ENCODE measurements at places on chromosomes 6 and 20.

DNA sequence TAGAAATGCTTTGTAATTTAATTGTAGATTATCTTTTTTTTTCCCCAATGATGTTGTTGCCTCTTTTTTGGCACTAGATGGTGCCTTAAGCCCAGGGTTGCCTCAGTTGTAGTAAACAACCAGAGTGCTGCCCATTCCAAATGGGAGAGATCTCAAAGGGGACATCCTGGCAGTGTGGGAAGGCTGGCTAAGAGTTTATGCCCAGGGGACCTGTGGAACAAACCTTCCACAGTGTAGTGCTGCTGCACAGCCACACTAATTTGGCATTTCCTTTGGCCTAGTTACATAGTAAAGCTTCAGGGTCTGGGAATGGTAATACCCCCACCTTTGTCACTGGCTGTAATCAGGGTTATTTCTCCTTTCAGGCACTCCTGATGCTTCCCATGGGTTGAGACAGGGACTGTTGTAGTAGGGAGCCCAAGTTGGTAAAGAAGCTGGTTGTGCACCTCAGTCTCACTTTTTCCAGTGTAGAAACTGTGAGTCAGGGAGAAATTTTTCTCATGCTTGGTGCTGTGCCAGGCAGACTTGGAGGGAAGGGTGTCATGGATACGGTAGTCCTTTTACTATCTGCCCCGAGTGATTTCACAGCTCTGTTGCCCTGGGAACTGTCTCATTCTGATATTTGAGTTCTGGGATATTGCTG, 177.8 kb upstream of the ECI2 start:
- DNase-seq, result no peak

DNA sequence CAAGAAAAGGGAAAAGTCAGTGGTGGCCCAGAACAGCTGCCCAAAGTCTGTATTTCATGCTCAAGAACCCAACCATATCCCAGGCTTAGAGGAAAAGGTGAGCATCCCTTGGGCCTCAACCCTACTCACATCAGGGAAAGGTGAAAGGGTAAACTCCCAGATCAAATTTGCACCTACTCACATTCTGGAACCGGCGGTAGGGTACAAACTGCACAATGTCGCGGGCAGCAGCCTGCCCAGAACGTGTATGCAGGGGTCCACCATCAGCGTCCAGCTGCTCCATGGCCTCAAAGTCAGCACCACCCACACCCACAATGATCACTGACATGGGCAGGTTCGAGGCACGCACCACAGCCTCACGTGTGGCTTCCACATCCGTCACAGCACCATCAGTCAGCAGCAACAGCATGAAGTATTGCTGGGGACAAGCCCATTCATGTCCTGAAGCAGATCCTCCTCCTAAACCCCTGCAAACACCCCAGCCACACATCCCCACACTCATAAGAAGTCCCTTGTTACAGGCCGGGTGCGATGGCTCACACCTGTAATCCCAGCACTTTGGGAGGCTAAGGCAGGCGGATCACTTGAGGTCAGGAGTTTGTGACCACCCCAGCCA, 10.9 kb downstream of the SPAG4 start:
- DNase-seq, result no peak

DNA sequence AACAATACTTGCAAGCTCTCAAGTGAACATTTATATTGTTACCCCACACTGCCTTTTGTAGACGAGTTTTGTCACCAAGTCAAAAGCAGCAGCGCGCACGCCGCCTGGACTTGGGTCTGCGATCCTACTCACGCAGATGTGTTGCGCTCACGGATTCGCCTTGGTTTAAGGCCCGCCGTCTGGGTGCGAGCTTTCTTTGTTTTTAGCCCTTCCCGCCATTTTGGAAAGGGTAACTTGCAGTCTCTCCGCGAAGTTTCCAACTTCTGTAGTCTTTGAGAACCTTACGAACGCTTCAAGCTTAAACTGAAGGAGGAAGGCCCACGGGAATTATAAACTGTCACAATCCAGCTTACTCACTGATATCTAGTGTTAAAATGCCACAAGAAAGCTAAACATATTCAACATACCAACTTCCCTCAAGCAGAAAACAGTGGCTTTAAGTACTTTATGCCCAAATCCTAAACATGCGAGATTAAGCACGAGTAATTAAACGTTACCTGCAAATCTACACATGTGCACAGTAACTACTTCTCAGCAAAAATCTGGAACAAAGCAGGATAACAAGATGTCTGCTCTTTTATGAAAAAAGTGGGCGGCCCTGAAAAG, 80.4 kb upstream of the BTN3A2 start:
- DNase-seq, result peak; percentile 61

GRCh38 chr6:146578054-146578453, 20.7 kb upstream of the ADGB start:
- no peak for DNase-seq

GRCh38 chr6:44452725-44453124, 65.2 kb downstream of the CDC5L start:
- no peak for DNase-seq
